ENCODE measurements at places on chromosomes 11 and 22.
A peak's percentile ranks its signal among the peaks of the same experiment; 100 is the strongest.

DNA sequence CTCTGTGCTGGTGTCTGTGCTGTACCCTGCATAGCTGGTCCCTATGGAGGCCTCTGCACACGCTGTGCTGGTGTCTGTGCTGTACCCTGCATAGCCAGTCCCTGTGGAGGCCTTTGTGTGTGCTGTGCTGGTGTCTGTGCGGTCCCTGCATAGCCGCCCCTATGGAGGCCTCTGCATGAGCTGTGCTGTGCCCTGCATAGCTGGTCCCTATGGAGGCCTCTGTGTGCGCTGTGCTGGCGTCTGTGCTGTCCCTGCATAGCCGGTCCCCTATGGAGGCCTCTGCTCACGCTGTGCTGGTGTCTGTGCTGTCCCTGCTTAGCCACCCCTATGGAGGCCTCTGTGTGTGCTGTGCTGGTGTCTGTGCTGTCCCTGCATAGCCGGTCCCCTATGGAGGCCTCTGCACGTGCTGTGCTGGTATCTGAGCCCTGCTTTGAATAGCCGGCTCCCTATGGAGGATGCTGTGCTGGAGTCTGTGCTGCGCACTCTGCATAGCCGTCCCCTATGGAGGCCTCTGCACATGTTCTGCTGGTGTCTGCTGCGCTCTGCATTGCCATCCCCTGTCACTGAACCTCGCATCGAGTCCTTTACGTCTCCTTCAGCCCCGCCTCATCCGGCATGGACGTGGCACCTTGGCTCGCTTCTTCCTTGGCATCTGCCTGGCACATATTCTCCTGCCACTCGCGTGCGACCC lies 6.2 kb downstream of the NADSYN1 start:
- no peak for DNase-seq

GRCh38 chr11:11841116-11841722 lies 553 bp upstream of the USP47 start:
- DNase-seq: peak; percentile 58

- DNase-seq: no peak
Observed at GRCh38 chr22:48807155-48807554, 1020.5 kb downstream of the BRD1 start.

DNA sequence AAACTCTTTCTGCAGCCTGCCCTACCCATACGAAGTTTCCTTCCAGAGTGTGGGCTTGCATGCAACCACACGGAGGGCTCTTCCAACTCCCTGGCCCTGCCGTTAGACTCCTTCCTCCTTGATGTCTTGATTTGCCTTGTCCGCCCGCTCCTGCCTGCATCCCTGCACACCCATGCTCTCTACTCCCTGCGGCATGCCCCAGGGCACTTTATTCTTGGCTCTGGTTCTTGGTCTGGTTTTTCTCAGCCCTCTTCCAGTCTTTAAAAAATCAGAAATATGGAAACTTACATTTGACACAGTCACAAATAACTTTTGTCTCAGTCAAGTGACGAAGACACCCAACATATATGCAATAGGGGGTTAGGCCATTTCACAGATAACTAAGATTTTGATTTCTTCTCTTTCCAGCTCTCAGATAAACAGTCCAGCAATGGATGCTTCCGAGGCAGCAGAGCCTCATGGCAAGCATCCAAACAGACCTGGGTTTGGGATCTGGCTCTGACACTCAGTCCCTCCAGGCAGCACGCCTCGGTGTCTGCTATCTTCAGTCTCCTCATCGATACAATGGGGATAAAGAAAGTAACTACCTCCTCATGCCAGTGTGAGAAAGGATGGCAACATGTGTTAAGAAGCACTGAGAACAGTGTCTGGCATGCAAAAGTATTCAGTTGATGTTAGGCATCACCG lies 15.7 kb upstream of the OPCML start:
- DNase-seq: no peak

- DNase-seq: peak; percentile 33
Observed at GRCh38 chr11:26344647-26345046, 12.7 kb downstream of the ANO3 start.

DNA sequence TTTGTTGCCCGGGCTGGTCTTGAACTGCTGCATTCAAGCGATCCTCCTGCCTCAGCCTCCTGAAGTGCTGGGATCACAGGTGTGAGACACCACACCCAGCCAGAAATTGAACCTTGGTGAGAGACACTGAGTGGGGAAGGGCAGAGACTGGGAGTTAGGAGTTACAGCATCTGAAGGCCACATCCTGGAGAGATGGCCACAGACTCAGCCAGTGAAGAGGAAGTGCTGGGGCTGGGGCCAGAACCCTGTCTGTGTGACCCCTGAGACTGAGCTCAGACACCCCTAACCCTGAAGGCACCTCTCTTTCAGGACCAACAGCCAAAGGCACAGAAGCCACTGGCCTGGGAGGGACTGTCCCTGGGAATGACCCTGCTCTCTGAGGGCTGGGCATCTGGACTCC lies 33.8 kb downstream of the TXN2 start:
- DNase-seq: no peak

- peak; percentile 81 for DNase-seq
Observed at GRCh38 chr11:47514825-47515647, 37.9 kb downstream of the CELF1 start.

DNA sequence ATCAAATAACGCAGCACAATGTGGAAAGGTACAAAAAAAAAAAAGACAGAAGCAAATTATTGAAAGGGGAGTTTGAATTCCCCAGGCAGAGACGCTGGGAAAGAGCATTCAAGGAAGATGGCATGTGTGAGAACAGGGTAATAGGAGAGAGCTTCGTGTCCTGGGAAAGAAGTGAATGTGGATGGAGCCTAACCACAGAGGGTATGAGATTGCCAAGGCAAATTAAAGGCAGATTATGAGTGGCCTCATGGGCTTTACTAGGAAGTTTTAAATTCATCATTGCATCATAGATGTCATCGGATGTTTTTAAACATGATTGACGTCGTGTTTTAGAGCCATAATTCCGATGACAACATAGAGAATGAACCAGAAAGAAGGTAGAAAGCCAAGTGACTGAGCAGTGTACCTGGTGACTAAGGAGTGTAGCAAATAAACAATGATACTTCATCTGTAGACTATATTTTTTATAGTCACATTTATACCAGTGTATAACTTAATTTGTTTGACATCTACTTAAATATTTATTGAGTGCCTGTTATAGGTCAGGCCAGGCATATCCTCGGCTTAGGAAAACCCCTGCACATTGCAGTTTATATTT lies 151.4 kb downstream of the MSANTD4 start:
- DNase-seq: no peak

GRCh38 chr22:30940685-30941362 lies 27.8 kb downstream of the MORC2 start:
- no peak for DNase-seq

DNA sequence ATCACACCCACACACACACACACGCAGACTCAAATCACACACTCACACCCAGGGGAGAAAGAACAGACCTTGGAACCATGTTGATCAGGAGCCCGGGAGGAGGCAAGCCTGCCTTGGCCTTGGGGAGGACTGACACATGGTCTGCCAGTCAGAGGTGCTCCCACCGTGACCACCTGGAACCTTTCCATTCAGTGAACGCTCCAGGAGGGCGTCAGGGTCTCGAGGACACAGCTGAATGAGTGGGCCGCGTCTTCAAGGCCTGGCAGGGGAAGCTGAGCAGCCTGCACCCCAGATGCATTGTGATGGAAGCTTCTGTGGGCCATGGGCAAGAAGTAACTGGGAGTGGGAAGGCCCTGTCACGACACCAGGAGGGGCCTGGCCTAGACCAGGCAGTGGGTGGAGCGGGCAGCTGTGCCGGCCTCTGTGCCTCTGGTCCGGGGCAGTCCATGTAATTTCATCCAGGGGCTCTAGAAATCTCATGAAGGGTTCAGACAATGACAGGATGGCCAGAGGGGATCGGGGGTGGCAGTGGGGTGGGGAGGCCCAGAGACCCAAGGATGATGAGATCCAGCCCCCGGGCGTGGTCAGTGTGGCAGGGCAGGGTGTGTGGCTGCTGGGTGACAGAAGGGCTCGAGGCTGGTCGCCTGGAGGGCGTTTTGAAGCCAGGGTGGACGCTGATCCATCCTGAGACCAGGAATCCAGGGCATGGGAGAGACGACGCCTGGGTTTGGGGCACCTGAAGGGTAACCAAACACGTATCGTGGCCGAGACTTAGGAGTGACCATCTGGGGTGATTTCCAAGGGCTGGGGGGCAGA lies 53.7 kb downstream of the IGF2 start:
- no peak for DNase-seq

DNA sequence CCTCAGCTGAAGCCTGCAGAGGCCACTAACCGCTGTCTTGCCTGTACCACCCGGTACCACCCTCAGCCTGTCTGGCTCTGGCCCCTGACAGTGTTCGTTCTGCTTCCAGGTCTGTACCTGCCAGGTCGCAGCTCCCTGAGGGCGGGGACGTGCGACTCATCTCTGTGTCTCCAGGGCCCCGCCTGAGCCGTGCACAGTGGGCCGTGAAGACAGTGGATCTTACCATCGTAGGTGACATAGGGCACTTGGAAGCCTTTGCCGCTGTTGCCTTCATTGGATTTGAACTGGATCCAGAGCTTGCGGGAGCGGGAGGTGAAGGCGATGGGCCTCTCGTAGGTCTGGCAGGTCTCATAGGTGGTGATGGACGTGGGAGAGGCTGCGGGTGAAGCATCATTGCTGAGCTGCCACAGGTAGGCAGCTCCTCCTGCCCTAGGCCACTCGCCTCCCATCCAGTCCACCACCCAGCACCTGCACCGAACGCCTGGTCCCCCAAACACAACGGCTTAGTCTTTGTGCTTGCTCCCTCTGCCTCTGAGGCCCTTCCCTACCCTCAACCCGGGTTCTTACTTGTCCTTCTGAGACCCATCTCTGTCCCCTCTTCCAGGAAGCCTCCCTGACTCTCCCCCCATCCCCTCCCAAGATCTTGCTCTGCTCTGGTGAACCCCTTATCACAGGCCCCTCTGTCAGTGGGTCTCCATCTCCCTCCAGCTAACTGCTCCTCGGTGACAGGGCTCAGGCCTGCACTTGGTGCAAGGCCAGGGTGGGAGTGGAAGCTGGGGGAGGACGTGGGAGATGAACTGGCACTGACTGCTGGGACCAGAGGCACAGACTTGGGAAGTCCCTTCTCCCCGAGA lies 21.1 kb upstream of the TTLL12 start:
- DNase-seq: no peak

DNA sequence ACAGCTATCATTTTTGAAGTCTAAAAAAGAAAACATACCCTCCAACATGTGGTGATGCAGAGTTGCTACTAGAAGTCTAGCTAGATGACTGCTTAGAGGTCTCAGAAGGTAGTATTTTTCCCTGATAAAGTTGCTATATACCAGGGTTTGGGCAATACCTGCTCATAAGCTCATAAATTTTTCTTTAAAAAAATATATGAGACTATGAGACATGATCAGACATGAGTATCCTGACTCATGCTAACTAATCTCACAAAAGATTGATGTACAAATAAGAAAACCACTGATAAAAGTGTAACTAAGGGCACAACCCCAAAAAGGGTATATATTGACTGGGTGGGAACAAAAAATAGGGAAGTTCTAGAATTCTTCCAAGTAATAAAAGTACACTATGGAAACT lies 740.9 kb downstream of the METTL15 start:
- DNase-seq: no peak

DNA sequence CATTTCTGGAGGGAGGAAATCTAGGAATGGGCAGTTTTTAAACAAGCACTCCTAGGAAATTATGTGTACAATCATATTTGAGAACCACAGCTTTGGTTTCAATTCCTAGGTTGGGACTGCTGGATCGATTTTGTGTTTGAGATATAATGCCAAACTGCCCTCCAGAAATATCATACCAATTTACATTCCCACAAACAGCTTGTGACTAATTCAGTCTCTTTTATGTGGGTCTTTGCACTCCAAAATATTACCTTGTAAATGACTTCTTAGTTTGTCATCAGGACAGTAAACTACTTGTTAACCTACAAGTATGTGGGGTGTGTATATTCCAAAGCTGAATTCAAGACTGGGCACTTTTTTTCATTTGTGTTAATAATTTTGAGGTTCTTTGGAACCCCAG lies 9.8 kb upstream of the BARX2 start:
- DNase-seq: no peak

- DNase-seq: no peak
Observed at GRCh38 chr11:112499153-112499880, 238.7 kb upstream of the PLET1 start.

- DNase-seq: peak; percentile 92
Observed at GRCh38 chr22:19448076-19448607, 631 bp upstream of the C22orf39 start.

DNA sequence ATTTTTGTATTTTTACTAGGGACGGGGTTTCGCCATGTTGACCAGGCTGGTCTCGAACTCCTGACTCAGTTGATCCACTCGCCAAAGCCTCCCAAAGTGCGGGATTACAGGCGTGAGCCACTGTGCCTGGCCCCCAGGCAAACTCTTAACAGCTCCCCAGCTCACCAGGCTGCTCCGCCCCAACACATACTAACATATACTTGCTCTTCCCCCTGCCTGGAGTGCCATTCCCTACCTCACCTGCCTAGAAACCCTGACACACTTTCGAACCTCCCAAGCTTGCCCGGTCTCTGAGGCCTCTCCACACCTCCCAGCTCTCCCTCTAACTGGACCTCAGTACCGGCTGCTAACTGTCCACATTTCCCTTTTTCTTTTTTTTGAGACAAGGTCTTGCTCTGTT lies 8.5 kb downstream of the MAP4K2 start:
- DNase-seq: no peak

DNA sequence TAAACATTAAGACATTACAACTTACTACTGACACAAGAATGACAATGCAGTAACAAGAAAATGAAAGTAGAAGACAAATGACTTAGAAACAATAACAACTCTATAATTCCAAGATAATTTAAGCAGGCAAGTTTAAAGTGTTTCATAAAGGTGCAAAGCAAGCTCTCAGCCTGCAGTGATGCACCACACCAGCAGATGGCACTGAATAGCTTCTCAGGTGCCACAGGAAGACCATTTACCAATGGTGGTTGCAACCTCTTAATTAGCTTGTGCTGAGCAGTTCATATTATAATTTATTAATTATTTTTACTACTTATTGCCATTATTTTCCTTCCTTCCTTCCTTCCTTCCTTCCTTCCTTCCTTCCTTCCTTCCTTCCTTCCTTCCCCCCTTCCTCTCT lies 60.6 kb downstream of the NXPE2 start:
- peak; percentile 75 for DNase-seq

GRCh38 chr11:130478204-130478701 lies 29.8 kb downstream of the ADAMTS15 start:
- DNase-seq: peak; percentile 88

- peak; percentile 33 for DNase-seq
Observed at GRCh38 chr22:21762712-21763581, 27.4 kb upstream of the YPEL1 start.

DNA sequence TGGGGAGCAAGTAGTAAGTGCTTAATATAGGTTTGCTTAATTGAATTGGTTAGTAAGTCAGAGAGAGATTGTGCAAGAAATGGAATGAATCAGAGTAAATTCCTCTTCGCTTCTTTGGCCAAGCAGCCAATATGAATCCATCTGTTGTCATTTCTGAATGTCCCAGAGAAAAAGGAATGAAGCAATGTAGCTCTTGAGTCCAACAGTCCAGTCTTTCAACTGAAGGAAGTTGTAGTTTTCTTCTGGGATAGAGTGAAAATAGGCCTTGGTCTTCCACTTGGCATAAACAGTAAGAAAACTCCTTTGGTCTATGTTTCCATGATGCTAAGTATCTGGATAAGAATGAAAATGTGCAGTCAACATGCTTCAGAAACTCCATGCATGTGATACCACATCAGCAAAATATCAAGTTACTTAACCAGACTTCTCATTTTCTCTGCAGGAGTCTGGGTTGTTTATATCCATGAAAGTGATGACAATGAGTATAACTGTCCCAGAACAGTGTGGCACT lies 1.8 kb upstream of the FIBIN start:
- DNase-seq: peak; percentile 95
